ENCODE measurements at places on chromosomes 11 and 22.
A peak's percentile ranks its signal among the peaks of the same experiment; 100 is the strongest.

DNA sequence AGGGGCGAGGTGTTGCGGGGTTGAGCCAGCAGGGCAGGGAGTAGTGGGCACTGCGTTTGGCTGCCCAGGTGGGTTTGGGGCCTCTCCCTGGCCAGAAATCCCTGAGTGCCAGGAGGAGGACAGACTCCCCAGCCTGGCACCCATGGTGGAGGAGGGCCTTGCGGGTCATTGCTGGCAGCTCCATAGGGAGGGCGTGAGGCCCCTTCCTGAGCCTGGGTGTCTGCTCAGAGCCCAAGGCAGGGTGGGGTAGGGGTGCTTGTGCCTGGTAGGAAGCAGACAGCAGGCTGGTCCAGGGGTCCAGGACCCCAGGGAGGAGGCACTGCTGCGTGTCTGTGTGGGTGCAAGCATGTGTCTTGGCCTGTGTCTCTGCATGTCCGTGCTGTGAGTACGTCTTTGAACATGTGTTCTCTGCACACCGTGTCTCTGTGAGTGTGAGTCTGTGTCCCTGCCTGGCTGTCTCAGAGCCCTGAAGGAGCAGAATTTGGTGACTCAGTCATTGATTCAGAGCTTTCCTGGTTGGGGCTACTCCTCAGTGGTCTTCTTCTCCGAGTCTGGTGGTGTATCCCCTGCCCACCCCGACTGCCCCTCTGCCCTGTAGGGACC lies 3.9 kb downstream of the TSPAN4 start:
- DNase-seq: peak; percentile 37

DNA sequence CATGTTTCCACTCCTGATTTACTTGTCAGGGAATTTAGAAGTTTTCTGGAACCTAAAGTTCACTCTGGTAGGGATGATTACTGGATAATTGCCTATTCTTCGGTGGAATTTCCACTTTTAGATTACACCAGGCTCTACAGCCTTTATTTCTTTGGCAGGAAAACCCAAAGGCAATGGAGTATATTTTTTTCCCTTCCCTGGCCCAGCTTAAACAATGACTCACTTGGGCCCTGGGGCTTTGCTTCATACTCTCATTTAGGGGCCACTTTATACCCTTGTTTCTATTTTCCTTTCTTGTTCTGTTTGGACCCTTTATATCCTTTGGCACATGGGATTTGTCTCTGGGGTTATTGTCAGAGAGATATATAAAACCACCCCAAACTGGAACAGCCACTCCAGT lies 114.7 kb downstream of the CSTPP1 start:
- no peak for DNase-seq

DNA sequence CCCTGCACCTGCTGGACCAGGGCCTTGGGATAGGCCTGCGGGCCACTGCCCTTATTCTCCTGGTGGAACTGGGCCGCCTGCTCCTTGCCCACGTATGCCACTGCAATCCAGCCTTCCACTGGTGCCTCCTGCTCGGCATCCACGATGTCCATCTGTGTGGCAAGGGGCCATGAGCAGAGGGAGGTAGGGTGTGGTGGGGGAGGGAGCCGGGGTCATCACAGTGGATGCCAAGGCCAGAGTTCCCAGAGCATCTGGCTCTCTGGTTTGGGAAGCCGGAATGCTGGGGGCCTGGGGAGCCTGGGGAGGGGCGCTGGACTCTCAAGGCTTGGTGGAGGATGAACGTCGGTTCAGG lies 627 bp downstream of the RNF215 start:
- no peak for DNase-seq

GRCh38 chr22:32309585-32310251 lies 47.9 kb upstream of the RFPL3 start:
- no peak for DNase-seq

DNA sequence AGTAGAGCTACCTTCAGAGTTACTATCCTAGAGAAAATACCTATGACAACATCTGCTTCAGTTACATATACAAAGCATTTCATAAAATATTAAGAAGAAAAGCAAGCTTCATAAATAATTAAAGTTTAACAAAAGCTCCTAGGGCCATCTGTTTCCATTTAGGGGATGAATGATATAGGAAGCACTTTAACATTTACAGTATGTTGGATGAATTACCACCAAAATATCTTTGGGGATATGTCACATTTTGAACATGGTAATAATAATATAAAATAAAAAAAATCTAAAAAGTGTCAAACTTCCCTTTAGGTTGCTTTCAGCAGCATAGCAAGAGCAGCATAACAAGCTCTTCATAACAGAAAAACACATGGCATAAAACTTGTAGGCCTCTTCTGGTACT lies 104.6 kb downstream of the ATG16L2 start:
- DNase-seq: no peak

GRCh38 chr11:30489511-30489910 lies 96.6 kb downstream of the MPPED2 start:
- DNase-seq: no peak

DNA sequence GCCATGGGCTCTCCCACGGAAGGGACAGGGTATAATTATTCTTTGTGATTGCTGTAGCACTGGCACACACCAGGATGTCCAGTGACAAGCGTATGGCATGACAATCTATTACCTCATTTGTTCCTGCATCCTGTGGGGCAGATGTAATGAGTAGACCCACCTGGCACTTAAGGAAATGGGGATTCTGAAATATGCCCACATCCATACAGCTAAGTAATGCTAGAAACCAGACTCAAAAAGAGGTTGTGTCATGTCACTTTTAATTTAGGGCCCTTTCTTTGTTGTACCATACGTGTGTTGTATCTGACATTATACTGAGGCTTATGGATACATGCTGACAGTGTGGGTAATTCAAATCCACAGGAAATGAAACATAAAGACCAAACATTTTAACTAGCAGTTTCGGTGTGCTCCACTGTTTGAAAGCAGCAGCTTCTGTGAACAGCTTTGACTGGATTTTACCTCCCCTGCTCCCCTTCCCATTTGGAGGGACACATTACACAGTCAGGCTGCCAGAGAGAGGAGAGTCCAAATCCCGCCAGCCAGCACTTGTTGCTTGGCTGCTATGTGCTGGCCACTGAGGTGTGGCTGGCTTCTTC lies 21.2 kb downstream of the GRAMD1B start:
- no peak for DNase-seq

- DNase-seq: no peak
These were observed 51.6 kb downstream of the MTMR3 start for GRCh38 chr22:29934596-29934995.

- DNase-seq: peak; percentile 92
These were observed at the start of gene STX3 for GRCh38 chr11:59754859-59755700. Gene STX3, plus strand, starts transcription at chr11:59755376. Its CDS starts 230 bp downstream, at chr11:59755606.

- no peak for DNase-seq
These were observed 63.7 kb downstream of the RAB30 start for GRCh38 chr11:83007909-83008580.

DNA sequence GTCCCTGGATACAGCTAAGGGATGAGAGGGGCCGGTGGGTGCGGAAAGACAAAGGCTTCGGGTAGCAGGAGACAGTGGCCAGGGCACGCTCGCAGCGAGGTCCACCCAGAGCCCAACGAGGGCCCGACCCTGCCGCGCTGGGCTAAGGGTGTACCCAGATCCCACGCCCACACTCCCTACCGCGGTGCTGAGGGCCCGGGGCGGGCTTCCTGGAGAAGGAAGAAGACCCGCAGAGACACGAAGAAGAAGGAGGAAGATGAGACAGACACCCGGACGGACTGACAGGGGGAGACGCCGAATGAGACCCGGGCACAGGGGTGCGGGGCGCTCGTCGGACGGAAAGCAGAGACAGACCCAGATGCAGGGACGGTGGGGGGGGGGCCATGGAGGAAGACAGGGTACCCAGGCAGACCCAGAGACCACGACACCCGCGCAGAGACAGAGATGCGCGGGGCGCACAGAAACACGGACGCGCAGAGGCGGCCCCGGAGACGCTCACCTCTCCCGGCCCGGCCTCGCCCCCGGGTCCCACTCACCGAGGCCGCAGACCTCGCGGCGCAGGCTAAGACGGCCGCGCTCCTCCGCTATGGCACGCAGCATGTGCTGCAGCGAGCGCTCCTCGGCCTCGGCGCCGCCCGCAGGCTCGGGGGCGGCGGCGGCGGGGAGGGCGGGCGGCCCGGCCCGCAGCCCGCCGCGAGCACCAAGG lies 437 bp downstream of the KIAA0930 start:
- peak; percentile 24 for DNase-seq

GRCh38 chr11:128463979-128464378 lies 123.4 kb downstream of the ETS1 start:
- no peak for DNase-seq

- DNase-seq: no peak
These were observed 28.8 kb downstream of the TOB2 start for GRCh38 chr22:41417622-41418390.

DNA sequence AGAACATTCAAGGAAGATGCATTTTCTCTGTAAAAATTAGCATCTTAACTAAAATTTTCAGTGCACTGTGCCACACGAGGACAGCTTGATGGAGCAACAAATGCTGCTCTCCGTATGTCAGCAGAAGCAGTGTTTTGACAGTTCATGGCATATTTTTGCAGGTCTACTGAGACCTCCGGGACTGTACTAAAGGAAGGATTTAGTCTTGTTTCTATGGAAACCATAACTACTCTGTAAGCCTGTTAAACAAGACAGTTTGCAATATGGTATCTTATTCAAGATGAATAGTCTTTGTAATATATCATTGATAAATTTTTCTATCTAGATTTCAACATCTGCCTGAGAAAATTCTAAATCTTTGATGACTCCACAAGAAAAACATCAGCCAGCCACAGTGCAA lies 184.0 kb upstream of the GUCY1A2 start:
- DNase-seq: no peak
